T-cell (primary cell): ENCODE measurements at places on chromosomes 6 and 20. TPM values are rescaled to one million over a fixed set of nuclear protein-coding genes. Genes with fewer than 3 reads are reported as not detected.

GRCh38 chr6:162940426-162940825 is 212.7 kb downstream of the PACRG start:
- peaks cover 11% of the 10 kb centered on the region for H3K27me3 ChIP-seq
- no peak overlapping the region for H3K27ac ChIP-seq
- no peak overlapping the region for H3K4me3 ChIP-seq
- no peak for DNase-seq

MROH8 gene
- total RNA-seq: 0.70 TPM

CLPSL2 gene
- not detected for total RNA-seq

GRCh38 chr20:9978397-9979004 is 56.3 kb upstream of the ANKEF1 start:
- no peaks in the 10 kb centered on the region for H3K27me3 ChIP-seq
- H3K36me3 ChIP-seq: no peaks in the 10 kb centered on the region
- H3K4me3 ChIP-seq: no peak overlapping the region
- DNase-seq: no peak

ULBP1 gene
- total RNA-seq: not detected

DNA sequence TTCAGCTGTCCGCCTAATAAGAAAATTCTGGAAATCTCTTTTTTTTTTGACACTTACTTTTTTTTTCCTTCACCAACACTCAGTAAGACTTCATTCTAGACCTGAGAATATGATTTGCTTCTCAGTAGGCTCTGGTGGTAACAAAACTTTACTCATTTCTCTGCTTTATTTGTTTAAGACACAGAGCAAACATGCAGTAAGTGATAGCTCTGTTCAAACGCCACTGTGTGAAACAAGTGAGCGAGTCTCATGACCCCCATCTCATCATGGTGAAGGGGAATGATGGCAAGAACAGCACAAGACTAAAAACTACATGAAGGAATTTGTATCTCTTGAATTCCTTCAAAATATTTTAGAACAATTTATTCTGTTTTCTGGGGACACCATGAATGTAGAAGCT is 541.6 kb upstream of the POU3F2 start:
- no peak overlapping the region for H3K4me3 ChIP-seq
- no peaks in the 10 kb centered on the region for H3K36me3 ChIP-seq
- no peaks in the 10 kb centered on the region for H3K4me1 ChIP-seq
- no peak overlapping the region for H3K27ac ChIP-seq
- no peaks in the 10 kb centered on the region for H3K27me3 ChIP-seq
- DNase-seq: no peak

GRCh38 chr20:32477594-32478512 is 107.3 kb downstream of the NOL4L start:
- peaks cover 23% of the 10 kb centered on the region for H3K4me1 ChIP-seq
- DNase-seq: no peak
- H3K36me3 ChIP-seq: peaks cover 16% of the 10 kb centered on the region
- H3K27ac ChIP-seq: no peak overlapping the region

DNA sequence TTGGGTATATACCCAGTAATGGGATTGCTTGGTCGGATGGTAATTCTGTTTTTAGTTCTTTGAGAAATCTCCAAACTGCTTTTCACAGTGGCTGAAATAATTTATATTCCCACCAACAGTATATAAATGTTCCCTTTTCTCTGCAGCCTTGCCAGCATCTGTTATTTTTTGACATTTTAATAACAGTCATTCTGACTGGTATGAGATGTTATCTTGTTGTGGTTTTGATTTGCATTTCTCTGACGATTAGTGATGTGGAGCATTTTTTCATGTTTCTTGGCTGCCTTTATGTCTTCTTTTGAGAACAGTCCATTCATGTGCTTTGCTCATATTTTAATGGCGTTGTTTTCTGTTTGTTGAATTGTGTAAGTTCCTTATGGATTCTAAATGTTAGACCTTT is 641.6 kb downstream of the HACE1 start:
- no peaks in the 10 kb centered on the region for H3K4me1 ChIP-seq
- H3K4me3 ChIP-seq: no peak overlapping the region
- no peaks in the 10 kb centered on the region for H3K27me3 ChIP-seq
- DNase-seq: no peak
- no peak overlapping the region for H3K27ac ChIP-seq
- H3K36me3 ChIP-seq: no peaks in the 10 kb centered on the region

- no peaks in the 10 kb centered on the region for H3K4me1 ChIP-seq
- H3K4me3 ChIP-seq: no peak overlapping the region
- no peaks in the 10 kb centered on the region for H3K36me3 ChIP-seq
- no peaks in the 10 kb centered on the region for H3K27me3 ChIP-seq
- H3K27ac ChIP-seq: no peak overlapping the region
These were observed 41.1 kb upstream of the TMEM170B start for GRCh38 chr6:11496152-11497060.

VGLL2 gene
- total RNA-seq: not detected

GRCh38 chr6:143204045-143204444 is 143.4 kb downstream of the AIG1 start:
- H3K4me3 ChIP-seq: no peak overlapping the region
- no peaks in the 10 kb centered on the region for H3K36me3 ChIP-seq
- no peaks in the 10 kb centered on the region for H3K27me3 ChIP-seq
- H3K4me1 ChIP-seq: no peaks in the 10 kb centered on the region

RNF39 gene
- total RNA-seq: not detected

- no peak for DNase-seq
- no peak overlapping the region for H3K4me3 ChIP-seq
- H3K27me3 ChIP-seq: no peaks in the 10 kb centered on the region
- no peaks in the 10 kb centered on the region for H3K4me1 ChIP-seq
These were observed 69.5 kb downstream of the MRAP2 start for GRCh38 chr6:84103029-84103428.

RPL7L1 gene
- 89.2 TPM for total RNA-seq
